ENCODE measurements at places on chromosomes 2 and 18. TPM values are rescaled to one million over a fixed set of nuclear protein-coding genes. Genes with fewer than 3 reads are reported as not detected.

Gene SERPINB7
- 0.47 TPM for total RNA-seq

Gene LTBP1
- 39.8 TPM for total RNA-seq

Gene MREG
- 16.7 TPM for total RNA-seq

Gene ANKRD30BL
- total RNA-seq = not detected

Gene CPO
- total RNA-seq = 0.41 TPM

Gene ACTG2
- 13.7 TPM for total RNA-seq

Gene QPCT
- 16.6 TPM for total RNA-seq

Gene DTNA
- 22.3 TPM for total RNA-seq

Gene SP140
- 7.3 TPM for total RNA-seq

Gene VIT
- not detected for total RNA-seq

Gene ZNF142
- total RNA-seq = 33.6 TPM

Gene NMUR1
- total RNA-seq = 0.94 TPM

Gene GALNT13
- total RNA-seq = 0.57 TPM

Gene NCL
- 382 TPM for total RNA-seq

Gene SLC4A5
- total RNA-seq = 5.2 TPM

Gene RFTN2
- total RNA-seq = 4.0 TPM

Gene TCF4
- total RNA-seq = 60.3 TPM

Gene IL36RN
- not detected for total RNA-seq

Gene SCTR
- total RNA-seq = 15.9 TPM

Gene CLEC4F
- 0.72 TPM for total RNA-seq

Gene LGALSL
- total RNA-seq = 17.3 TPM

Gene WNT6
- 0.57 TPM for total RNA-seq

Gene MEP1B
- not detected for total RNA-seq

Gene ELOA2
- total RNA-seq = not detected

Gene IL1R1
- 95.9 TPM for total RNA-seq

Gene RGPD4
- not detected for total RNA-seq

Gene POTEC
- total RNA-seq = not detected

Gene DQX1
- not detected for total RNA-seq

Gene ALPI
- total RNA-seq = 0.09 TPM

Gene LYG2
- total RNA-seq = not detected

Gene MC5R
- not detected for total RNA-seq

Gene PAX3
- not detected for total RNA-seq
